ENCODE measurements at places on chromosomes 16 and 17.

- no peak for DNase-seq
These were observed 56.3 kb upstream of the HNF1B start for GRCh38 chr17:37801171-37801570.

GRCh38 chr16:14502932-14503741, 126.9 kb downstream of the PARN start:
- no peak for DNase-seq

- DNase-seq: no peak
These were observed 143.3 kb downstream of the CLEC16A start for GRCh38 chr16:11087691-11088073.

GRCh38 chr16:11056993-11057649, 112.8 kb downstream of the CLEC16A start:
- DNase-seq: peak; percentile 19

DNA sequence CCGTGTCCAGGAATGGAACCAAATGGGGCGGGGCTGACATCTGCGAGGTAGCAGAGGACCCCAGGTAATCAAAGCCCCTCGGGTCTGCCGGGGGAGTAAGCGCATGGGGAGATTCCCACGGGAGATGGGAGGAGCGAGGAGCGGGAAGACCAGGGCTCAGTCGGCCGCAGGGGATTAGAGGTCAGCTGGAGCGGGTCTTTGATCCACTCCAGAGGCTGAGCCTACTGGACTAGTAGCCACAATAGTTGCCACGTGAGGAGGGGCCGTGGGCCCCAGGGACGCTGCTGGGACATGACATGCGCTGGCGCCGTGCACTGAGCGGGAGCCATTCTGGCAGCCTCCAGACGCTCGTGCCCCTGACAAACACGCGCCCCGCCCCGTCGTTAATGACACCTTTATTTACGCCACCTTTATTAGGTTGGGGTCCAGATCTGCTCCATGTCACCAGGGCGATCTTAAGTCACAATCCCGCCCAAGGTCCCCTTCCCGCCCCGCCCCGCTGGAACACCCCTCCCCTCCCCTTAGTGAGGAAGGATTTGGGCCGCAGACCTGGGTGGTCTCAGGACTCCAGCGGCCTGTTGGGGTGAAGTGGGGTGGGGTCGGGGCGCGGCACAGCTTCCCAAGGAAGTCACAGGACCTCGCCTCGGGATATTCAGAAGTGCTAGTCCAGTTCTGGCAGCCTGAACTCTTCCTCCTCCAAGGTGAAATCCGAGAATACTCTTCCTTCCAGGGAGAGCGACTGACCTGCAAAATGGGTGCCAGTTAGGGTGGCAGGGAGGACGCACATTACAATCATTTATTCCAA, 15.0 kb downstream of the PPY start:
- no peak for DNase-seq

DNA sequence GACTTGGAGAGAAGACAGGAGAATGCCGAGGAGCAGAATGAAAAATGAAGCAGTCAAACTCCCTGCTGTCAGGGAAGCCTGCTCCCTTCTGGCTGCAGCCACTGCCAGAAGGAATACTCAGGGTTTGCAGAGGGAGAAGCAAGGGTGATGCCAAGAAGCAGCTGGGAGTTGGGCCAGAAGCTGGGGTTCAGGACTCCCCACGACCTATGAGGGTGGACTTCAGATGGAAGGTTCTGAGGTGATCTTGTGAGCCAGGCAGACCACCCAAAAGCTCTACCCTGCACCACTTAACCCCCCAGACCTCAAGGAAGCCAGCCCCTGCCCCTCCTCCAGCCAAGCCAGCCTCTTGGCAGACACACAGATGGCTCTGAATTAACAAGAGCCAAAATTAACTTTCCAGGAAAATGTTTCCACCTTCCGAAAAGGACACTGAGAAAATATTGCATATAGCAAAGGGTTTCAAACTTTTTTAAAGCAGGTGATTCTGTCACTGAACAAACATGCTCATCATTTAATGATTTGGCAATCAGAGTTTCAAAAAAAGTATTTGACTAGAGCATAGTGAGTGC, 126.0 kb upstream of the ERCC4 start:
- peak; percentile 84 for DNase-seq

DNA sequence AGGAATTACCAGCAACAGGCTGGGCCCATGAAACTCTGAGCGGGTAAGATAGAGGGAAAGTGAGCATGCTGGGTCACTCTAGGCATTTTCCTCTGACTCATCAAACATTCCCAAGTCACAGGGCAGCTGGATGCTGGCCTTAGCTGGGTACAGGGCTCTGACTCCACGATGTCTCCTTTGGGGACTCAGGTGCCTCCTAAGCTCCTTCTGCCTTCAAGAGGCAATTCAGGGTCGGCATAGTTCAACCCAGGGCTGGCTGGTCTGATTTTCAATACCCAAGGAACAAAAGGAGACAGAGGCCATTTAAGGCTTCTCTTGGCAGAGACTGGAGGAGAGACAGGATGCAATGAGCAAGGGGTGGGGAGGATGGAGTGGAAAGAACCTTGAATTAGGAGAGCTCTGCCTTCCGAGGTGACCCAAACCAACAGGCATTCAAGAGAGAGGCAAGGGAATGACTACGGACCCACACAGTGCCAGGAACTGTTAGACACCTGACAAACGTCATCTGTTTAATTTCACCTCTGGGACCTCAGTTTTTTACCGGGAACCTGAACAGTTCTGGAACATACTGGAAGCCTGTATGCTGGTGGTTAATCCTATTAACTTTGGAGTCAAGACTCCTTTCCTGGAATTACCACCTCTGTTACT, 910 bp downstream of the WBP2 start:
- no peak for DNase-seq

DNA sequence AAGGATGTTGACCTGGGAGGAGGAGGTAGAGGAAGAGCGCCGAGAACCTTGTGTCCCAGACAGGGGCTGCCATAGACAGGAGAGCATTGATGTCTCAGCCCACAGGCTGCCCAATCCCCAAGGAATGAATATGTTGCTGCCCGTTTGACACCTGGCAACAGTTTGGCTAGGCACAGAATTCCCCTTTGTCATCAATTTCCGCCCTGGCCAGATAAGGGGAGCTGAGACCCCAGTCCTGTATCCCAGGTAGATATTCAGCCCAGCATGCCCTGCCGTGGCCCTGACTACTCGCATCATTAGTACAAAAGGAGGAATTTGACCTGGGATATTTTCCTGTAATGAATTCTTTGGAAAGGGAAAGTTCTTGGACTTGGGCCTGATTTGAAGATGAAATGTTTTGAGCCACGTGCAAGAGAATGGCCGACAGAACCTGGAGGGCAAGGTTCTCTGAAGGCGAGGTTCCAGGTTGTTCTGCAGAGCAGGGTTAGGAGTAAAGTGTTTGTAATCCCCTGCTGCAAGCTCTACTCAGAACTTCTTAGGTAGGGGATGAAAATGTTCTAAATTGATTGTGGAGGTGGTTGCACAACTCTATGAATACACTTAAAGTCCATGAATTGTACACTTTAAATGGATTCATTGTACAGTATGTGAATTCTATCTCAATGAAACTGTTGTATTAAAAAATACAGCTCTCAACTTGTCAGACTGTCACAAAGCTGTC, 108.8 kb downstream of the SOCS1 start:
- DNase-seq: no peak

DNA sequence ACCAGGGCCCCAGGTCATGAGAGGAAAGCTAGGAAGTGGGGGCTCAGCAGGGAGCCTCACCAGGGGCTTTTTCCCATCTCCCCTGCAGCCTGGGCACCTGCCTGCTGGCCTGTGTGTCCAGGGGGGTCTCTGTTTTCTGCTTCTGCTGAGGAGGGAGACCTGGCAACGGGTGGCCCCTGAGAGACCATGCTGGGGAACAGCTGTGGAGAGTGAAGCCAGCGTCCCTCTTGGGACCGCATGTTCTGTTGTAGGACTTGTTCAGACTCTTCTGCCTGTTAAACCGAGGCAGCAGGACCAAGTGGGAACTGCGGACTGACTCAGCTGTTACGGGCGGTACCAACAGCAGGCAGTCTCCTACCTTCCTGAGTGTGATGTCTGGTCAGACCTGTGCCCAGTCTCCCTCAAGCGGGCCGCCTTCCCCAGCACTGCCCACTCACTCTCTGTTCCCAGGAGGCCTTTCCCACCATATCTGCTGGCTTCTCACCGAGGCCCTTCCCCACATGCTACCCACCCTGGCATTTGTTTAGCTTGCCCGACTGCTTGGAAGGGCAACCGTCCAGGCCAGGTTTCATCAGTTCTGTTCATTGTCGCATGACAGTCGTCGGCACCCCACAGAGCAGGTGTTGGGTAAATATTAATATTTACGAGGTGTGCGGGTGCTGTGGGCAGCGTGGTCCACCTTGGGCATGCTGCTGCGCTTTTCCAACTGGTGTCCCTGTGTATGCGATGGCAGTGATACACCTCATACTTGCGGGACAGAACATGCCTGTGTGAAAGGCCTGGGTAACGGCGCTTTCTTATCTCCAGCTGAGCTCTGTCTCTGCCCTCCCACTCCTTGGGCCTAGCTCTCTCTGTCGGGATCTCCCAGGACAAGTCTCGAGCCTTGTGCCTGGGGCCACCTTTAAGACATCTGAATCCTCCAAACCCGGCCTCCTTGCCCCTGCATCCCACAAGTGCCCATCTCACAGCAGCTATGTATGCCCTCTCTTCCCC, 69.4 kb downstream of the MPRIP start:
- DNase-seq: no peak

DNA sequence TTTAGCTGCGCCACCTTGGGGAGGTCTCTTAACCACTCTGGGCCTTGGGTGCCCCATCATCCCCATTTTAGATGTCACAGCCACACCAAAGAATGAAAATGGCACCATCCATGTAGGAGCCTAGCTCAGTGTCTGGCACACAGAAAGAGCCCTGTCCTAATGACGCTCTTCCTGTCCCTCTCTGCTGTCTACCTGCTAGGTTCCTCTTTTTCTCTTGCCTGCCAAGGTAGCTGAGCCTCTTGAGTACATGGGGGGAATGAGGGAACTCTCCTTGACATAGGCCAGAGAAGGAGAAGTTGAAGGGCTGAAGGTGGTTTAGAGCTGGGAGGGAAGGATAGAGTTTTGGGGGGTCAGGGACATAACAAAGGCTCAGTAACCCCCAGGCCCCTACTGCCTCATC, 1.8 kb downstream of the RUNDC3A start:
- DNase-seq: no peak

All from NCI-H446 treated with DMSO at 0.1 percent for 48 hours (cell line).